ENCODE measurements at places on chromosomes 6 and 20.

DNA sequence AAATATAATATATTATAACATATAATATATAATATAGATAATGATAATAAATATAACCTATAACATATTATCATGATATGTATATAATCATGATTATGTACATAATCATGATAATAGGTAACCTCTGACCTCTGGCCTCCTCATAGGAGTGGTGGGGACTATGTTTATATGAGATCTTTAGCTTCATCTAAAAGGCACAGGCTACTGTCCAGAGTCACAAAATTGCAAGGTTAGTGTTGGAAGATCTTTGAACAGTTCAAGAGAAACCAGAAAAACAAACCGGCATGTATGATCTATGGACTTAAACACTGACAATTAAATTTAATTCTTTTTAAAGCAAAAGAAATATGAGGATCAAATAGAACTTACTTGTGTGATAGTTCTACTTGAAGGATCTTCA is 55.7 kb upstream of the TINAG start:
- DNase-seq = no peak

GRCh38 chr20:44206132-44206531 is 4.4 kb downstream of the OSER1 start:
- DNase-seq = no peak

DNA sequence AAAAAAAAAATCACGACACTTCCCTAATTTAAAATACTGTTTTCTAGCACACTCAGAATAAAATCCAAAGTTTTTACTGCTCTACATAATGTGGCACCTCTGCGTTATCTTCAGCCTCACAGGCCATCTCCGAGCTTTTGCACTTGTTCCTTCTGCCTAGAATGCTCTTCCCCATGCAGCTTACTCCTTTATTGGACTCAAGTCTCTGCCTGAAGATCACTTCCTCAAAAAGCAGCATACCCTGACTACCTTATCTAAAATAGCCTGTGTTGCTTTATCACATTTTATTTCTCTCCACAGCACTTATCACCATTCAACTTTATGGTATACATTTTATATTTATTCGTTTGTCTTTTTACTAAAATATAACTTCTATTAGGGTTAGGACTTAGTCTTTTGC is 2.3 kb downstream of the ZNF322 start:
- no peak for DNase-seq

DNA sequence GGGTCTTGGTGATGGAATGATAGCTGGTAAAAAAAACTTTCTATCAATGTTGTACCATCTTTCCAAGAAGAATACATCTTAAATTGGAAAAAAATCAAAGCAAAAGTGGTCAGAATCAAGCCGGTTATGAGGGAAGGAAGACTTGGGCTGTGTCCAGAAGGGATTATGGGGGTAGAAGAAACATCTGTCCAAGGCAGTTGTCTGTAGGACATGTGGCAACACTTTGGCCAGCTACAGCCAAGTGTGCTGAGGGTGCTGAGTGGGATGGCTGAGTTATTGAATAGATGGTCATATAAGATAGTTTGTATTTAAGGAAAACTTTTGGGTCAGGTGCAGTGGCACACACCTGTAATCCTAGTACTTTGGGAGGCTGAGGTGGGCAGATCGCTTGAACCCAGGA is 38.4 kb downstream of the INSM1 start:
- DNase-seq = no peak

DNA sequence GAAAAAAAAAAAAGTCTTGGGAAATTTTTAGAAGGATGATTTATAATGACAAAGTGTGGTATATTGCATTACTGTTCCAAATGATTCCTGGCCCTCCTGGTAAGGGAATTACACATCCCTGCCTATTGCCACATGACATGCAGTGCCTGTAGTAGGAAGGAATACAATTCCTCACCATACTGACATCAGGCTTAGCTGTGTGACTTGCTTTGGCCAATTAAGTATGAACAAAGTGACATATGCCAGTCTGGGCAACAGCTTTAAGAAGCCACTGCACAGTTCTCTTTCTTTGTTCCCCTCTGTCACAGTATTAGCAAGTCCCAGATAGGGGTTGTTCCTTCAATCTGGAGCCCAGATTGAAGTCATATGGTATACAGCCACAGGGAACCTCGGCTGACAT is 100.5 kb downstream of the KIF13A start:
- DNase-seq = no peak

DNA sequence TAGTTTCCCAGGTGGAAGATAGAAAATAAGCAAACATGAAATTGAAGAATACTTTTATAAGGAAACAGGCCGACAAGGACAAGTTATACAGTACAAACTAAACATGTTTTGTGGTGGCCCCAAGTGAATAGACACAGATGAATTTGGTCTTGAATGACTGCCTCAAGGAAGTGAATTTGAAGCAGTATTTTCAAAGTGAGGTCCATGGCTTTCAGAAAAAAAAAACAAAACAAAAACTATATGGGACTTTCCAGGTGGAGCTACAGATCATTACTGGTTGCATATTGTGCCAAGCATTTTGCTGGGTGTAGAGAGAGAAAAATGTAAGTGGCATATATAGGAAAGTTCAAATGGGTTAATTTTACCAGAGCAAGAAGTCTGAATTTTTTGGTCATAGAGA is 68.8 kb downstream of the CYB5R4 start:
- no peak for DNase-seq

DNA sequence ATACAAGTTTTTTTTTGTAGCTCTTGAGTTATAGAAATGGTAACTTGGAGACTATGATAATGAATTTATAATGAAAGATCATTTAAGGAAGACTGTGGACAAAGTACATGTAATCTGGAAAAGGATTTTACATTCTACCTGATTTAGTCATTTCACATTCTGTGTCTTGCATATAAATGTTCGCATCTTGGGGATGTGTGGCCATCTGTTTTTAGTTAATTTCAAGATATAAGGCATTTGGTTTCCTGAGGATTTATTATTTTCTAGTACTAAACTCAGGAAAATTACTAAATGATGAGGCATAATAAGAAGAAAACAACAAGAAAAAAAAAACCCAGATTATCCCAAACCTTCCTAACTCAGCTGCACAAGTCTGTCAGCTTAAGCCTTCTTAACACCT is 112.7 kb upstream of the PRL start:
- DNase-seq = no peak

- DNase-seq = no peak
These were observed 214.9 kb downstream of the ZFAND3 start for GRCh38 chr6:38034274-38034914.

DNA sequence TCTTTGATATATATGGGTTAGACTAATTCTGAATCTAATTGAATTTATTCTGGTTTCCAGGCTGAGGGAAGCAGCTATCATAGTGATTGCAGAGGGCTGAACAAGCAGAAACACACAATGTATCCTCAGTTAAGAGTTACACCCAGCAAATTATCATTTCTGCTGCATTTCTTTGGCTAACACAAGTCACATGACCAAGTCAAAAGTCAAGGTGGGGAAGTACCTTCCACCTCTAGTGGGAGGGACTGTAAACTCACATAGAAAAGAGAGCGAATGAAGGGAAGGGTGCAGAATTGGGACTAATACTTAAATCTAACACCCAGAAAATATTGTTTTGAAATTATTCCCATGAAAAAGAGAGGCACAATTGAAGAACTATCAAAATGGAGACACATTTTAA is 719.7 kb upstream of the MMS22L start:
- DNase-seq = no peak

GRCh38 chr6:32936239-32937152 is 4.3 kb downstream of the HLA-DMB start:
- no peak for DNase-seq
